ENCODE measurements at places on chromosomes 16 and 17.

GRCh38 chr17:29555840-29556239 is 11.0 kb downstream of the ABHD15 start:
- DNase-seq, result no peak

DNA sequence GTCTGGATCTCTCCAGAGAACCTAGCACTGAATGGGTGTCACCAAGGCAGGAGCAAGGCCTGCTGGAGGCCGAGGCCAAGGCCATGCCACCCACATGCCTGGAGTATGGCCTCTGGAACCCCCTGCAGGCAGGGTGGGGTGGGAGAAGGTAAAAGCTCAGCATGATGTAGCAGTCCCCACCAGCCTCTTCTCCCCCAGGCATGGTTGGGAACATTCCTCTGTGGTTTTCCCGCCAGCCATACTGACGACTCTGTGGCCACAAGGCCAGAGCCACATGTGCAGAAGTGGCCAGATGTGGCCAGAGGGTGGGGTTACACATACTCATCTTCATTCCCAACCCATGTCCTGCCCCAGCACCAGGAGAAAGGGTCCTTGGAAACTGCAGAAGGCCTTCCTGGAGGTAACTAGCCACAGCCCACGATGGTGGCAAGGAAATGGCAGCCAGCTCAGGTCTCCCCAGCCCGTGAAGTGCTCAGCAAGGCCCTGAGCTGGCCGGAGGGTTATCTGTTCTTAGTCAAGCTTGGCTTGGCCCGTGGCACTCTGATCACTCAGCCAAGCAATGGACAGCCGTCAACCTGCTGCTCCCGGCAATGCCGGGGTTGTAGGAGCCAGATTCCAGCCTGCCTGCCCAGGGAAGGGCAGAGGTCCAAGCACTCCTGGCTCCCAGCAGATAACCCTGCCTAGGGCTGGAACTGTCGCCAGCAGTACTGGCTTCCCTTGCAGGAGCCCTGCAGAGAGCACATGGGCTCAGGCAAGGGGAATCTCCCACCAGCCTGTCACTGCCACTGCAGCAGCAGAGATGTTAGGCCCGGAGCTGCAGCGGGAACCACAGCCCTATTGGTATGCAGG is 26.1 kb downstream of the HDAC5 start:
- no peak for DNase-seq

GRCh38 chr16:1788708-1789100 is 4.8 kb downstream of the IGFALS start:
- no peak for DNase-seq

GRCh38 chr17:75698659-75699058 is 22.6 kb upstream of the ITGB4 start:
- DNase-seq, result no peak

DNA sequence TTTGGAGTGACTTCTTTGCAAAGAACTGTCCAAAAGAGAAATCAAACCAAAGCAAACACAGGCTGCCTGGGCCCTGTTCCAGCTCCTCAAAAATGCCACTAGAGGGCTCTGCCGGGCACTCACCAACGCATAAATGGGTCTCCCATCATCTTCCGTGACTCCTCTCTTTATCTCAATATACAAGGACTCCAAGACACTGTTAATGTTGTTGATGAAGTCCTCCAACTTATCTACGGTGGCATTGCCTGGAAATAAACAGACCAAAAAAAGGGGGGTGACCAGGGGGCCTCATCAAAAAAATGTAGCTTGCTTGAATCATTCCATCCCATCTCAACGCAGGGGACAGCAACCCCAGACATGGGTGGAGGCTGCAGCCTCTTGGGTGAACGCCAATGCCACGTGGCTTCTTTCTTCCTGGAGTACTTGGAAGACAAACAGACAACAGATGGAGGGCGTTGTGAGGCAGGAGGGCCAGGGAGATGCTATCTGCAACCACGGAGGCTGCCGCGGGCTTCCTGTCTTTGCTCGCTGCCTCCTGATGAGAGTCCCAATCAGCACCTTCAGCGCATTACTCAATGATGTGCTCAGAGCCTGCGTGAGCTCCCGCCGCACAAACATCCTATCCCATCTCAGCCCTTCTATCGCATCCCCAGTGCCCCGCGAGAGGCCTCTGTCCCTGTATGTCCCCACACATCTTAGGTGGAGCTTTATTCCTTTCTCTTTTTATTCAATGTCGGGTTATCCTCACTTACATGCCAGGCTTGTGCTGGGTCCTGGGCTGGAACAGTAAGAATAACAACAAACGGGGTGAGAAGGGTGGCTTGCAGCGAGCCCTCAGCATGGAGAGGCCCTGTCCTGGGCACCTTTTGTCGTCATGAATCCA is 32.0 kb downstream of the KDM8 start:
- DNase-seq, result peak; percentile 71

GRCh38 chr17:13346592-13346991 is 255.1 kb downstream of the HS3ST3A1 start:
- no peak for DNase-seq

DNA sequence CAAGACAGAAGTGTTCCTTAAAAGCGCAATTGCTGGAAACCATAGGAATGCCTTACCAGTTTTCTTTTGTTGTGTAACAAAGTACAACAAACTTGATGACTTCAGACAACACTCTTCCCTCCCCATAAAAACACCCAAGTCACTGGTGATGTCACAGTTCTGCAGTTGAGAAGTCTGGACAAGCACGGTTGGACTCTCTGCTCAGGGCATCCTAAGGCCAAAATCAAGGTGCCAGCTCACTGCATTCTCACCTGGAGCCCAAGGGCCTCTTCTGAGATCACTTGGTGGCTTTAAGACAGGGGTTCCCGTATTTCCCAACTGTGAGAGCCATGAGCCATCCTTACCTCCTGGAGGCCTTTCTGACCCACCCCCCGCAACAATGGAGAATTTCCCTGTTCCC is 45.6 kb upstream of the MEAK7 start:
- no peak for DNase-seq

- DNase-seq, result no peak
Observed at GRCh38 chr16:56306690-56307533, 115.6 kb downstream of the GNAO1 start.

DNA sequence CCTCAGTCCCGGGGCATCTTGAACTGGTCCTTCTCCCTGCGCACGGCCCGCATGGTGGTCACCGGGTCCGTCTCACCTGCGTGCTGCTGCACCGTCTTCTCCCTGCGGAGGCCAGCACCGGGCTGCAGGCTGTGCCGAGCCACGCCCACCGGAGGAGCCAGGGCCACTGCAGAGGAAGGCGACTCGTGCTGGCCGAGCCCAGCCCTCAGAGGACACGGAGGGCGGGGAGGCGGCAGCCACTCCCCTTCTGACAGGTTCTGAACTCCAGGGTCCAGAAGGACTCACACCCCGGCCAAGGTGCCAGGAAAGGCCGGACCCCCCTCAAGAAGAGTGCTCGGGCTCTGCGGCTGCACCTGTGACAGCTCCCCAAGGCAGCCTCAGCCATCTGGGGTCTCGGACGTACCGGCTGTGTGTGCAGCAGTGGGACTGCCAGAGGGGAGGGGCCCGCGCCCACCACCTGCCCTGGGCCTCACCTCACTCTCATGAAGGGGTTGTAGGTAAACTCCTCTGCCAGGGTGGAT is 15.8 kb upstream of the IGFALS start:
- DNase-seq, result no peak

- DNase-seq, result no peak
Observed at GRCh38 chr17:11238705-11239104, 2.3 kb upstream of the SHISA6 start.

DNA sequence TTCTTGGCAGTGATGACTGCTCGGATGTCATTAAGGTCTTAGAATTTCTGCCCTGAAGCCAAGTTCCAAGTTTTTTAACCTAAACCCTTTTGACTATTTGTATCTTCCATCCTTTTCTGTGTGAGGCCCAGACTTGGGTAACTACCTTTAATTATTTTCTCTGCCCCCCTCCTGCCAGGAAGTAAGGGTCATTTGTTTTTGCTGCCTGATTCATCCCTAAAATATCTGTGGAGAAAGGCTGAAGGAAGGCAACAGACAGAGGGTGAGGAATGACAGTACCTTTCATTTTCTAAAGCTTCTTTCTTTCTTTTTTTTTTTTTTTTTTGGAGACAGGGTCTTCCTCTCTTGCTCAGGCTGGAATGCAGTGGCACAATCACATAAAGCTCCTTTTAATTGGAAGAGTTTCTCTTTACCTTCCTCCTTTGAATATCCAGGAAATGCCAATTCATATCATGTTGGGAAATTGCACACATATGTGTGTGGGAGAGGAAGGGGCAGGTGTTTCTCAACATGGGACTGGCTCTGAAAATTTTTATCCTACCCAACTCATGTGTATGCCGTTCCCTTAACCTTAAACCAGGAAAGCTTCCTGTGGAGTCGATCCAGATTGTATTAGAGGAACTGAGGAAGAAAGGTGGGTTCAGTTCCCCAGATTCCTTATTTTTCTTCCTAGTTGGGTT is 957 bp downstream of the VPS25 start:
- no peak for DNase-seq

GRCh38 chr17:42531455-42532354 is 4.3 kb upstream of the NAGLU start:
- DNase-seq, result peak; percentile 36

GRCh38 chr17:44343510-44344209 is 1.4 kb upstream of the GRN start:
- DNase-seq, result no peak

DNA sequence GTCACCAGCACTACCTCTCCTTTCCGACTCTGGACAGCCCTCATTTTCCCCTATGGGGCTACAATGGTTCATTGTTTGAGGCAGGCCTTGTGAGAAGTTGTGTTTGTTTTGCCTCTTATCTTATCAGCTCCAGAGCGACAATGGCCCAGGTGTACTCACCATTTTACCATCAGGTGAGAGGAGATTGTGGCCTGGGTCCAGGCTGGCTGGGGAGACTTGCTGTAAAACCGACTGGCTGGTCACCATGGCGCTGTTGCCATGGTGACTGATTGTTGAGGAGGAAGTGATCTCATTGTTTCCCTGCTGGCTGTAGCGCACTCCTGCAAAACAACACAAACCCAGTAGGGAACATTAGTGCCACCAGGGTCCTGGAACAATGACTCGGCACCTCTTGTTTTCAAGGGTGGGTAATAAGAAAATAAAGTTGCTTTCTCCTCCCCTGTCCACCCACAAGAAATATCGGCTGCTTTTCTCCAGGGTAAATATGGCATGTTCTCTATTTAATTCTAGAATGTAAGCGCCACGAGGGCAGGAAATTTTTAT is 34.4 kb downstream of the HNF1B start:
- no peak for DNase-seq

GRCh38 chr17:74465378-74466110 is 890 bp upstream of the CD300A start:
- no peak for DNase-seq

DNA sequence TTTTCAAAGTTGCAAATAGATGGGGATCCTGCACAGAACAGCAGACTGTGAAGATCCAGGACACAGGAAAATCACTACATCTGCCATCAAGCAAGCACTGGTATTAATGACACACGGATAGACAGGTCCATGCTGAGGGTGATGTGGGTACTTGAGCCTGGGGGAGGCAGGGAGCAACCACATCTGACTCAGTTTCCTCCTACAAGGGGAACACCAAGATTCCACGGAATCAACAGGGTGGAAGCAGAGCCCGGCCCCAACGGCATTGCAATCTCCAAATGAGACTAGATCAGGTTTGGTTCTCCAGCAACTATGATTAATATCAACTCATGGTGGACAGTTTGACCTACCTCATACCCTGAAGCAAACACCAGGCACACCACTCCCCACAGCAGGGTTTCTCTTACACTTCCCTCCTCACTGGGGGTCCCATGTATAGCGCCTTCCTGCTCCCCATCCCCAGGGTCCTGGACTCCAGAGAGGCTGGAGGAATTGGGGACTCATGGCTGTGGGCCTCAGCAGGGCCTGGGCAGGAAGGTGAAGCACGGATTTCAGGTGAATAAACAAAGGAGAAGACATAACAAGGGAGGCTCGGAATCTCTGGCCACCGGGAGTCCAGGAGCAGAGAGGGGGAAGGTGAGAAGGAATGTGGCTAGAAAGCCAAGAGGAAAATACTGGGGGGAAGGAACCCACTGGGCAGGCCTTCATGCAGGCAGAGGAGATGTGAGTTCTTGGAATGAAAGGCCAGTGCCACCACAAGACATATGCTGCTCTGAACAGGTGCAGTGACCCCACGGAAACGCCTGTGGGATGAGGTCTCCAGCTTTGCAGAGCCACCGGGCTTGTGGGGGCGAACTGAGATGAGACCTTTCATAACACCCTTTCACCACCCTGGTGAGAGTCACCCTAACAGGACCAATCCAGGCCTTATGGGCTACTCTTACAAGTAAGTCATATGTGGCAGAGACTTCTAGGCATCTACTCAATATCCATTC is 29.5 kb upstream of the PIK3R6 start:
- no peak for DNase-seq

- DNase-seq, result no peak
Observed at GRCh38 chr16:87231911-87232310, 85.3 kb downstream of the C16orf95 start.

GRCh38 chr16:1408171-1408837 is 6.2 kb downstream of the UNKL start:
- peak; percentile 96 for DNase-seq

DNA sequence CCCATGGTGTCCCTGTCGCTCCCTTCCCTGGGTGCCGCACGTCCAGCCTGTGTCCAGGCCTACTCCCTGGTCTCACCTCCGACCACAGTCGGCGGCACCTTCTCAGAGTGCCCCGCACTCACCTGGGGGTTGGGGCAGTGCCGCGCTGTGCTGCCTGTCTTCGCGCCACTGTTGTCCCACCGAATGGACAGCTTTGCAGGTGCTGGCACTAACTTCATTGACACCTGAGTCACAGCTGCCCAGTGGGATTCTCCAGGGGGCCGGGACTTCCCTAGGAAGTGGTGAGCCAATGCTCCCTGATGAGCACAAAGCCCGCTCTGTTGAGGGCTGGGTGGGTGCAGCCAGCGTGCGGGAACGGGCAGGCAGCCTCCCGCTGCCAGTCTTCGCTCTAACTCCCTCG is 24.3 kb upstream of the DBNDD1 start:
- DNase-seq, result no peak

DNA sequence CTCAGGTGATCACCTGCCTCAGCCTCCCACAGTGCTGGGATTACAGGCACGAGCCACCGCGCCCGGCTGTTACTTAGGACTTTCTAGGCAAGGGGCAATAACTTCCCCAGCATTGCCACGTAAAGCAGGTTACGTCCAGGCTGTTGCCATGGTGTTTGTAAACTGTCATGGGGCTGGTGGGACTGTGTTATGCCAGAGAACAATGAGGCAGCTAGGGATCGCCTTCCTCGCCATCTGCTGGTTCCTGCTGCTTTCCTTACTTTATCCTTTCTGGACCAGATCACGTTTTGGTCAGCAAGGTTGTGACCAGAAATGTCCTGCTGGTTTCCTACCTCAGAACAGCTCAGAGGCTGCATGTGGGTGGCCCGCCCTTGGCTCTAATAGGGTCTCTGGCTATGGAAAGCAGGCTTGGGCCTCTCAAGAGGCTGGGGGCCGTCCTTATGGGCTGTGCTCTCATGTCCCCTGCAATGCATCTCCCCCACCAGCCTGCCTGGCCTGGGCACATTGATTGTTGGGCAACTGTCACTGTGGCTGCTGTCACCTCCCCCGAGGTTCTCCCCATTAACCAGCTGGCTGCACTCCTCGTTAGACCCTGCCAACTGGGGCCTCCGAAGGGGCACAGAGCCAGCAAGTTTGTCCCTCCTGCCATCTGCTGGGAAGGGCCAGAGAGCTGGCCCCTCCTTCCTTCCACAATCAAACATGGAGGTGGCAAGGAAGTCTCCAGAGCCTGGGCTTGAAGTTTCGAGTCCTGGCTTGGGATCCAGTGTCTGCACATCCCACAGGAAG is 28.2 kb upstream of the ZC3H18 start:
- peak; percentile 40 for DNase-seq

- DNase-seq, result no peak
Observed at GRCh38 chr17:47980541-47980940, 9.6 kb downstream of the CDK5RAP3 start.

Data from C1 segment of cervical spinal cord (tissue), 14 donors.